ENCODE measurements at places on chromosomes 1 and 21. TPM values are rescaled to one million over a fixed set of nuclear protein-coding genes. Genes with fewer than 3 reads are reported as not detected.
A peak's percentile ranks its signal among the peaks of the same experiment; 100 is the strongest.

DNA sequence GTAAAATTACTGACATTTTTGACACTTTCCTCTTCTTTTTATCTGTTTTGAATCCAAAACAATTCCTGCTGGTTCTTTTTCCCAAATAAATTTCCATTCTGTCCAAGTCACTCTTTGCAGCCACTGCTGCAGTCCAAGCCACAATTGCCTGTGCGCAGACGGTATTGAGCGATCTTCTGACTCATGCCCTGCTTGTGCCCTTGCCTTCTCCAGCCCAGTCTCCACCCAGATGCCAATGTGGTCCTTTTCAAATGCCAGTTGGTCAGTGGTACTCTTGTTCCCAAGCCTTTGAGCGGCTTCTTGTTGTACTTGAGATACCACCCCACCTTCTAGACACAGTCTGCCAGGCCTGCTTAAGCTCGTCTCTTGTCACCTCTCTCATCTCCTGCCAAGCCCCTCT is 78.9 kb downstream of the CAMTA1 start:
- DNase-seq: no peak

- DNase-seq: no peak
Observed at GRCh38 chr1:158457246-158457645, 4.4 kb upstream of the OR10K1 start.

GRCh38 chr1:110582378-110582777 is 23.8 kb downstream of the KCNA2 start:
- no peak for DNase-seq

- DNase-seq: no peak
Observed at GRCh38 chr1:236736761-236737160, 50.5 kb downstream of the ACTN2 start.

GRCh38 chr1:86527306-86527705 is 19.6 kb upstream of the CLCA4 start:
- no peak for DNase-seq

- DNase-seq: no peak
Observed at GRCh38 chr1:36534711-36535412, 52.1 kb upstream of the CSF3R start.

GRCh38 chr1:230550428-230550827 is 91.9 kb upstream of the COG2 start:
- DNase-seq: no peak

GRCh38 chr1:112878321-112878720 is 77.7 kb downstream of the SLC16A1 start:
- no peak for DNase-seq

GRCh38 chr1:109391626-109392025 is 6.1 kb downstream of the SORT1 start:
- no peak for DNase-seq

GRCh38 chr1:19768353-19769210 is 31.1 kb downstream of the TMCO4 start:
- no peak for DNase-seq

DNA sequence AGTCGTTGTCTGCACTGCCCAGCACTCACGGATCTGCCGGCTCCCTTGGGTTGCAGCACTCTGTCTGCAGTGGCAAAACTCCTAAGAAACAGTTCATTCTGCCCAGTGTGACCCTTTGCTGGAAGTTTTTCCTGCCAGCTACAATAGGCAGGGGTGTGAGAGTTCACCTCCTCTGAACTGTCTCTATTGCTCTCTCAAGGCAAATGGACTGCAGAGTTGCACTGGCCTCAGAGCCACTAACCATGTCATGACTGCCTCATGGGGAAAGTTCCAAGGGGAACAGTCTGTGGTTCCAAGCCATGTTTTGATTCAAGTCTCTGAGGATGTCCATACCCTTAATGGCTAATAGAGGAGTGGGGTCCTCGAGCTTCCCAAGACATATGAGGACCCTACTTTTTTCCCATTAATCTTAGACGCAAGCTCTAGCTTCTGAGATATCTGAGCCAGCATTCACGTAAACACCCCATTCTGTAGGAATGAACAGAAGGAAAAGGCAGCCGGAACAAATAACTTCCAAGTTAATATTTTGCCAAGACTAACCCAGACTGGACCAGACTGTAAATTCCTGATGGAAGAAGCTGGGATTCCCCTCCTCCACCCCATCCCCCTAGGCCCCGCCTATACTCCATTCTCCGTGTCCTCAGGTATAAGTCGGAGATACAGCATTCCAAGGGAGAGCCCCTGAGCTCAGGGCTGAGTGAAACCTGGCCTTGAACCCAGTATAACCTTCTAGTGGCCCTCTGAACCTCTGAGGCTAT is 93.8 kb upstream of the AKT3 start:
- DNase-seq: no peak

DNA sequence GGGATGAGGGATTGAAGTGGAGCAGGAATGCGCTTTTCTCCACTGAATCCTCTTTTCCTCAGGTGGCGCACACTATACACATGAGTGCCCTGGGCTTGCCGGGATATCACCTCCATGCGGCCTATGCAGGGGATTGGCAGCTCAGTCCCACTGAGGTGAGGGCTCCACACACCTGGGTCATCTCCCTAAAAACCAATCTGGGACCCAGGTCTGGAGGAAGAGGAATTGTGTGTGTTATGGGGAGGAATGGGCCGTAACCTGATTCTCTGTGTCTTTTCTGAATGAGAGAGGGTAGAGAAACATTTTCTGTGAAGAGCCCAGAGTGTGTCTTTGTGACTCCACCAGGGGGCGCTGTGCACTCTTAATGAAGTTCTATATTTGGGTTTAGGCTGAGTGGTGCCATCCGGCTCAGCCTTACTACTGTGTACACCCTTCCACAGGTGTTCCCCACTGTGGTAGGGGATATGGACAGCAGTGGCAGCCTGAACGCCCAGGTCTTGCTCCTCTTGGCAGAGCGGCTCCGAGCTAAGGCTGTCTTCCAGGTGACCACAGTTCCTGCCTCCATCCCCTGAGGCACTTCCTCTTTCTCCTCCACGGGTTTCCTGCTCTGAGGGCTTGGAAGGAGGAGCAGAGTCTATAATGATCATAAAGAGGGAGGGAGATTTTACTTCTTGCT is 1.5 kb downstream of the TOMM40L start:
- peak; percentile 46 for DNase-seq

GRCh38 chr1:32464191-32464715 is 619 bp upstream of the ZBTB8B start:
- peak; percentile 28 for DNase-seq

GRCh38 chr1:116325922-116326321 is 47.1 kb upstream of the ATP1A1 start:
- DNase-seq: no peak

GRCh38 chr1:186078245-186078644 is 296.8 kb downstream of the TPR start:
- DNase-seq: no peak

- DNase-seq: no peak
Observed at GRCh38 chr1:29258189-29258975, 22.1 kb downstream of the PTPRU start.

DNA sequence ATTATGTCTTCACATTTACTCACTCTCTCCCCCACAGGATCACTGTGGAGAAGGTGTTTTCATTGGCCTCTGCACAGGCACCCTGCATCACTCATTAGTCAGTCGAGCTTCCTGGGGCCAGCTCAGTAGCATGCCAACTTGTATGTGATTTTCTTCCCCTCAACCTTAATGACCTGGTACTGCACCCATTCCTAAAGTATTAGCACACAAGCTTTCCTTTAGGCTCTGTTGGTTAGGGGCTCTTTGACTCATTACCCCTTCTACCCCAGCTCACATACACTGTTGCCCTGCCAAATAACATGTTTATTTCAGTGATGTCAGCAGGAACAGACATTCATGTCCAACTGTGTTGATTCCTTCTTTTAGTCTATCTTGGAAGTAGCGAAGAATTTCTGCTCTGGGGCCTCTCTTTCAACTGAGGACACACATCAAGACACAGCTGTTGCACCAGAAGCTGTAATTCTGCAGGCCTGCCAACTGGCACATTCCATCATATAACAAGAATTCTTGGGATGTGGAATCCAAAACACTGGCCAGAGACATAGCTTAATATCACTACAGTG is 603.5 kb upstream of the ADAMTS5 start:
- peak; percentile 87 for DNase-seq

- DNase-seq: peak; percentile 15
Observed at GRCh38 chr1:66265796-66266195, 268.2 kb upstream of the SGIP1 start.

DNA sequence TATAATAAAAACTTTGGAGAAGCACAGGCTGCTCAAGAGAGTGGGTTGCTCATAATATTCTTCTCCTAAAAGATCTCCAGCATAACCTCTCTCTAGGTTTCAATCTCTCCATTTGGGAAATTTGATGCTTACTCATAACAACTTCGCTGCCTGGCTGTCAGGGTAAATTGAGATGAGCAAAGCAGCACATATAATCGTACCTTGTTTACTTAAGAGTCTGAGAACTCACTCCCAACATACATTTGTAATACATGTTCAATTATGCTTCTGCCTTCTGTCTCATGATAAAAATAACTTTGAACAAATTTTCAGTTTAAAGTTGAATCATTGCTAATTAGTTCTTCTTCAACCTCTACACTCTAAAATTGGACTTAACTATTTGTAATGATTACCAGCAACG is 68.9 kb downstream of the DUSP10 start:
- DNase-seq: no peak

DNA sequence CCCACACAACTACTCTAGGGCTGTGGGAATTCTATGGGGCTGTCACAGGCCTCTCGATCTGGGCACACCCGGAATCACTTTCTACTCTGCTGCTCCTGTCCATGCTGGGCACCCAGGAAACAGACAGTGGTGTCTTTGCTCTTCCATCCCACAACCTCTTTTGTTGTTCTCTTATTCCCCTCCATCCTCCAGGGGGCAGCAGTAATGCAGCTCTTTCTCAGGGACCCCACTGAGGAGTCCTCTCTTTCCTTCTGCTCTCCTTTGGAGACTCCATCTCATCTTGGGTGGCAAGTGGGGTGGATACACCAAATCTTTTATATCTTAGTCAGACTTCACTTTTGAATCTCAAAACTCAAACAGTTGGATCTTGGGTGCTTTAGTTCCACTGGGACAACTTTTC is 206.3 kb downstream of the HS2ST1 start:
- no peak for DNase-seq

GRCh38 chr1:17053086-17053684 is 647 bp downstream of the SDHB start:
- DNase-seq: no peak

DNA sequence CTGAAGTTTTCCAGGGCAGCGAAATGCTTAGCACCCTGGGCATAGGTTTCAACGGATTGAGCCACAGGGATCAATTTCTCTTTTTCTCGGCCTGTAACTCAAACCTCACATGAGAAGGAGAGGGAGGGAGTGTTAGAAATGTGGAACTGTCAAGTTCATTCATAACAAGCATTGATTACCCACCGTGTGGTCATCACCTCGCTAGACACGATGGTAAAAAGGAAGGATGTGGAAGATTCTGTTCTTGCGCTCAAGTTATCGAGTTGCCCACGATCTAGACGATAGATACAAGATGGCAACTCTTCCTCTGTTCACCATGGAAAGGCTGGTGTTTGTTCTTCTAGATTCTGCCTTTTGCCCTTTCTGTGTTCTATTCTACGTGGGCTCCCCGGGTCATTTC is 4.0 kb upstream of the RCAN3 start:
- no peak for DNase-seq

DNA sequence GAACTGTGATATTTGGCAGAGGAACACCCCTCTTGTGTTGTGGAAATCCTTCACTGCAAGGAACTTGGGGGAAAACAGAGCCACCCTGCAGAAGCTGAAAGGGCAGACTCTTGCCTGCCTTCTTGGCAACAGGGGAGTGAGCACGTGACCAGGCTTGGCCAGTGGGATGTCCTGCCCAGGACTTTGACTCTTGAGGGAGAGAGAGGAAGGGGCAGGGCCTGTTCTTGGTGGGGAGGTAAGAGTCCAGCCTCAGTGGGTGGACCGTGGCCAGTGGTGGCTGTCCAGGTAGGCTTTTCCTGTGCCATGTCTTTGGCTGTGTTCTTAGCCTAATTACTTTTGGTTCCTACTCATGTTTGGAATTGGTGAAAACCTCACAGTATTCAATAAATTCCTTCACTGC is 8.6 kb upstream of the AK2 start:
- DNase-seq: no peak

DNA sequence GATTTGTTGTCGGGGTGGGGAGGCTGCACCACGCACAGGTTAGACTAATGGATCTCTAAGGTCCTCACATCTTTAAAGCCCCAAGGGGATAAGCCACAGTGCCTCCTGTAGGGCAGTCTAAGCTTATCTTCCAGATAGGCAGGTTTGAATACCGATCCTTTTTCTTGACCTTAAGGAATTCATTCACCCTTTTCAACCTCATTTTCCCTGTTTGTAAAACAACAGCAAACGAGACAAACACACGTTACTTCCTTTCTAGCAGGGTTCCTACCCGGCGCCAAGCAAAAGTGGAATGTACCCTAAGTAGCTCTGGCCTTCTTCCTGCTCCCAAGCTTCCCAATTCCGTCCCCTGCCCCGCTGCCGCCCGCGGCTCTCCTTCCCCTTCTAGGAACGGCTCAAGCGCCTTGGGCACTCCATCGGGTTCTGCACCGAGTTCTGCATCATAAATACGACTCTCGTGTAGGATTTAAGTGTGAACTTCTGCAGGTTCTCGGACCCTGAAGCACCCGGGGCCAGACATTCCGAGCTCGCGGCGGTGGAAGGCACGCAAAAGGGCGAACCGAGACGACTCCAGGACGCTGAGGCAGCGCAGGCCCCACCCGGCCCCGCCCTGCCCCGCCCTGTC is 548 bp upstream of the CDC20 start:
- DNase-seq: no peak

GRCh38 chr1:69567652-69568420 is at the start of gene LRRC7:
TSS of gene LRRC7 (plus strand) at chr1:69567922. CDS start at chr1:69568640, 718 bp downstream.
- no peak for DNase-seq

DNA sequence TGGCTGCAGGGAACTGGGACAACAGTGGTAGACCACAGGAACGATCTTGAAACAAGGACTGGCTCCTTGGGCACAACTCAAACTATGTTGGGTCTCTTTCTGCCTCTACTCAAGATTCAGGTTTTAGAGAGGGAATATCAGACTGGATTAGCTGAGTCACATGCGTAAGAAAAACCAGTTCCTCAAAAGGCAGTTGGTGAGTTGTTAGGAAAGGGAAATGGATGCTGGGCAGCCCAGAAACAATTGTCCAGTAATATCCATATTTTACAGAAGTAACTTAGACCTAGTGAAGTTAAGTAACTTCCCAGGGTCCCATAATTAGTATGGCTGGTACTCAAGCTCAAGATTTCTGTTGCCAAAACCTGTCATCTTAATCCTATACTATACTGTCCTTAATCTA is 27.0 kb upstream of the TMEM39B start:
- DNase-seq: no peak

GRCh38 chr1:8974551-8974950 is 28.9 kb downstream of the CA6 start:
- DNase-seq: no peak

GRCh38 chr1:117812869-117813511 is 116.4 kb downstream of the GDAP2 start:
- no peak for DNase-seq

The LRRC3 gene
- total RNA-seq: 1.7 TPM

The OR6K3 gene
- not detected for total RNA-seq

The FAM72A gene
- 2.8 TPM for total RNA-seq

The GJA9 gene
- not detected for total RNA-seq

The STYXL2 gene
- total RNA-seq: 12.5 TPM

The KLF17 gene
- total RNA-seq: not detected

The SPATC1L gene
- total RNA-seq: 5.2 TPM

The FMO1 gene
- 11.9 TPM for total RNA-seq

The SLC45A1 gene
- total RNA-seq: 0.49 TPM

The IGSF3 gene
- total RNA-seq: 47.0 TPM

The NPHS2 gene
- not detected for total RNA-seq

Data from skin of body (tissue), 3 donors.